Left ventricle myocardium superior (tissue), 1 donor: ENCODE measurements at places on chromosomes 11 and 22.

- no peak for DNase-seq
Observed at GRCh38 chr11:117676501-117676900, 120.5 kb downstream of the DSCAML1 start.

GRCh38 chr11:96223083-96223482 lies 119.9 kb downstream of the MAML2 start:
- no peak for DNase-seq

GRCh38 chr22:46764779-46765485 lies 2.5 kb downstream of the TBC1D22A start:
- DNase-seq, result peak; percentile 20

DNA sequence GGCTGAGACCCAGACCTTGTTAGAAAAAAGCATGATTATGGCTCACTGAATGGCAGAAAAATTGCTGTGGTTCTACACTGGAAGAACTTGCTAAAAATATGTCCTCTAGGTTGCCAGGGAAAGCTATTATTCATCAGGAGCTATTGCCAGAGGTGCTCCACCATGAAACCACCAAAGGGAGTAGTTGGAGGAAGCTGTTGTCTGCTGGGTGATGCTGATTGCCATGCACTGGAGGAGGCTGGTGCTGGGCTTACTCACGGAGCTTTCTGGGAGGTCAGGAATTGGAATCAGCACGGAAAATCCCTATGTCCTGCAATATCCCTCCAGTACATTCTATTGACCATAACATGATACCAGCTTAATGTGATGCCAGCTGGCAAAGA lies 199.6 kb upstream of the ZBED5 start:
- DNase-seq, result no peak
